Esophagus muscularis mucosa (tissue), 4 donors: ENCODE measurements at places on chromosomes 4 and X. TPM values are rescaled to one million over a fixed set of nuclear protein-coding genes. Genes with fewer than 3 reads are reported as not detected.

- H3K4me3 ChIP-seq, result no peak overlapping the region
- H3K4me1 ChIP-seq, result peaks cover 27% of the 10 kb centered on the region
- no peak overlapping the region for H3K27ac ChIP-seq
- DNase-seq, result no peak
- H3K27me3 ChIP-seq, result no peaks in the 10 kb centered on the region
- H3K36me3 ChIP-seq, result no peaks in the 10 kb centered on the region
These were observed 3.6 kb downstream of the NOCT start for GRCh38 chr4:139018971-139019758.

DNA sequence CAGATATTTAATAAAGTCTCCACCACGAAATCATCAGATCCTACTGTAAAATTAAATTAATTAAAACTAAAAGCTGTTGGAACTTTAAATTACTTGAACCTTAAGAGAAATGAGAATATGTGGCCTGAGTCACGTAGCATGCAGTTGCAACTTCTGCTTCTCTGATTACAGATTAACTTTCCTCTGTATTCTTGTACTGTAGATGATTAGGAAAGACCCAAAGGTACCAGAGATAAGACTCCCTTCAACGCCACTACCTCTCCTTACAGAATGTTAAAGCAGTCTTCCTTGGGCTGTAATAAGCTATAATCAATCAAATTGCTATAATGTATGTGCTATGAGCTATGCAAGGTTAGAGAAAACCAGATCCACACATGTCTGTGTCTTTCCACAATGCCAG, 47.9 kb downstream of the FAM13A start:
- no peaks in the 10 kb centered on the region for H3K36me3 ChIP-seq
- H3K27ac ChIP-seq, result no peak overlapping the region
- DNase-seq, result no peak
- H3K4me3 ChIP-seq, result no peak overlapping the region

GRCh38 chrX:46554942-46555341, 9.7 kb upstream of the ZNF674 start:
- no peak for DNase-seq
- H3K4me1 ChIP-seq, result no peaks in the 10 kb centered on the region
- H3K27ac ChIP-seq, result no peak overlapping the region
- H3K36me3 ChIP-seq, result no peaks in the 10 kb centered on the region

DNA sequence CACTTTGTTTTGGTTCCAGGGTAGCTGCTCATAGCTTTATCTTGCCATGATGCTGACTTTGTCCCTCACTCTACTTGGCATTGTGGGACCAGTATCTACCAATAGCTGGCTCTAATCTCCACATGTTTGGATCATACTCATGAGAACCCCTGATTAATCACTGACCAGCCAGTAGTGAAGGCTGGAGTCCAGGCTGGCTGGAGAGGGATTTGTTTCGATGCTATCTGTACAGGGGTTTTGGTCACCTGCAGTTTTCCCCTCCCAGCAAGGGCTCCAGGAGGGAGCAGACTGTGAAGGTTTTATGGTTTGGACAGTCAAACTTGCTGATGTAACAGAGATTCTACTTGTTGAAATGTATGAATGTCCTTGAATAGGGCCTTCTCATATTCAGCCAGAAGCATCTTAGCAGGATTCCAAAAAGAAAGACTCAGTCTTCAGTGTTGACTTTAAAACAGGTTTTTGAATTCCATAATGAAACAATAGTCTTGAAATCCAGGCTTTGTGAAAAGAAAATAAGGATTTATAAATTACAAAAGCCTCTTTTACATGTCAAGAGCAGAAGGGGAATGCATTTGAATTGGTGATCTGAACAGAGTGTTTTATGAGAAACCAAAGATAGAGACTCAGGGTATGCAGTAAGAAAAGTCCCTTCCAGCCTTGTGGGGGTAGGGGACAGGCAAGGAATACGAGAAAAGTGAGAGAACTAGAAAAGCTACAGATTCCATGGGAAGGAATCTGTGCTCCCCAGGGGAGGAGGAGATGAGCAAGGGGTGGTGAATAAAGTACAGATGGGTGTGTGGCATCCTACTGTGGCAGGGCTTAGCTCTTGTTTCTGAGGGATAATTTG, 103.1 kb upstream of the SHISA3 start:
- no peak for DNase-seq
- H3K27me3 ChIP-seq, result no peaks in the 10 kb centered on the region
- H3K36me3 ChIP-seq, result no peaks in the 10 kb centered on the region
- no peaks in the 10 kb centered on the region for H3K4me1 ChIP-seq

DNA sequence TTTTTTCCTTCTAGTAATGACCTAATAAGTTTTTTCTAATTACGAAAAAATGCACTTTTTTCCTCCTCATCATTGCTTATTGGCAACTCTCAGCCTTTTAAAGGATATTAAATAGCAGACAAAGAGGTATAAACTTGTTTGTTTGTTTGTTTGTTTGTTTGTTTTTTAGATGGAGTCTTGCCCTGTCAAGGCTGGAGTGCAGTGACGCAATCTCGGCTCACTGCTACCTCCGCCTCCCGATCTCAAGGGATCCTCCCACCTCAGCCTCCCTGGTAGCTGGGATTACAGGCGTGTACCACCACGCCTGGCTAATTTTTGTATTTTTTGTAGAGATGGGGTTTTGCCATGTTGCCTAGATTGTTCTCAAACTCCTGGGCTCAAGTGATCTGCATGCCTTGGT, 6.0 kb downstream of the RBM47 start:
- H3K27ac ChIP-seq, result no peak overlapping the region
- DNase-seq, result no peak
- H3K4me3 ChIP-seq, result no peak overlapping the region

Gene GNL3L
- 29.4 TPM for total RNA-seq

Gene CDKN2AIP
- 21.4 TPM for total RNA-seq

Gene NLRP2B
- not detected for total RNA-seq

Gene F8
- total RNA-seq, result 22.9 TPM

GRCh38 chr4:68498413-68499007, 51.2 kb downstream of the TMPRSS11E start:
- no peaks in the 10 kb centered on the region for H3K4me1 ChIP-seq
- DNase-seq, result no peak
- no peaks in the 10 kb centered on the region for H3K27me3 ChIP-seq
- H3K36me3 ChIP-seq, result no peaks in the 10 kb centered on the region
- no peak overlapping the region for H3K4me3 ChIP-seq

GRCh38 chr4:182288534-182288933, 45.3 kb downstream of the TENM3 start:
- no peak overlapping the region for H3K27ac ChIP-seq
- H3K4me3 ChIP-seq, result no peak overlapping the region
- no peaks in the 10 kb centered on the region for H3K36me3 ChIP-seq
- H3K27me3 ChIP-seq, result no peaks in the 10 kb centered on the region

- no peak for DNase-seq
- no peak overlapping the region for H3K4me3 ChIP-seq
- H3K4me1 ChIP-seq, result peaks cover 37% of the 10 kb centered on the region
These were observed 59.6 kb downstream of the NFKB1 start for GRCh38 chr4:102560571-102561341.

Gene EDNRA
- 4.6 TPM for total RNA-seq

GRCh38 chr4:8267077-8267476, 2.5 kb upstream of the HTRA3 start:
- no peaks in the 10 kb centered on the region for H3K27me3 ChIP-seq
- H3K4me3 ChIP-seq, result no peak overlapping the region
- no peaks in the 10 kb centered on the region for H3K36me3 ChIP-seq
- H3K4me1 ChIP-seq, result peaks cover 54% of the 10 kb centered on the region
- DNase-seq, result no peak

GRCh38 chr4:119299741-119300100, 22.2 kb downstream of the FABP2 start:
- H3K4me1 ChIP-seq, result peaks cover 39% of the 10 kb centered on the region
- H3K36me3 ChIP-seq, result peaks cover 6% of the 10 kb centered on the region
- H3K4me3 ChIP-seq, result peak overlapping the region; percentile 70
- H3K27ac ChIP-seq, result peak overlapping the region; percentile 88

DNA sequence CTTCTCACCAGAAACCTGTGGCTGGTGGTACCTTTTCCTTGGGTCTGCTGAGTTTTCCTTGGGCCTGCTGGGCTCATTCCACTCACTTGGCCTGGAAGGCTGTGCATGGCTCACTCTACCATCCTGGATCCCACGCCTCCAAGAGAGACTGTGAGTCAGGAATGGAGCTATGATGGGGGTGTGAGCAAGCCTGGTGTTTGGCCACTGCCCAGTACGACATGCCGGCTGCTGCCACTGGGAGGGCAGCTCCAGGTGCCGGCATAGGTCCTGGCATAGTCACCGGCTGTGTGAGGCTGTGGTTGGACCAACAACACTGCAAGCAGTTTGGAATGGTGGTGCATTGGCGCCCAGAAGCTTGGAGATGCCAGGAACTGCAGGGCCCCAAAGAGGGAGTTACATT, 721.7 kb downstream of the PCDH18 start:
- no peak overlapping the region for H3K4me3 ChIP-seq
- H3K4me1 ChIP-seq, result no peaks in the 10 kb centered on the region
- no peak for DNase-seq

Gene CTAG1A
- not detected for total RNA-seq

DNA sequence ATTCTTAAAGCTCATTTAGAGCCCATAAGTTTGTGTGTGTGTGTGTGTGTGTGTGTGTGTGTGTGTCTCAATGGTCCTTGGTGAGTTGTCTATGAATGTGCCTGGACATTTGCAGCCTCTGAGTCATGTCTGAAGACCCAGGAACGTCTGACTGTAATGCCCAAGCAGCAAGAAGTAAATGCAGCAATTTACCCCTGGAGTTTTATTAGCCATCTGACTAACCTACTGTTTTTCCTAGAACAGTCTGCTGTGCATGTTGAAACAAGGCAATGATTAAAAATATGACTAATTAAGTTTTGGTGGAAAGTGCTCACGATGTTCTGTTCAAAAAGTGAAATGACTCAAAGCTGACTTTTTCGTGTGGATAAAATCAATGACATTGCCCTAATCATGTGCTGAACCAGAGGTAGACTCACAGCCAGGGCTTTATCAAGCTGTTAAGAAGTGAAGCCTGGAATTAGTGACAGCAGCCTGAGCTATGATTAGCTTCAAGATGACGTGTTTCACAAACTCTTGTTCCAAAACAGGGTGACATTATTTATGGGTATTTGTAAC, 201.6 kb downstream of the CPE start:
- no peaks in the 10 kb centered on the region for H3K27me3 ChIP-seq
- DNase-seq, result no peak
- H3K4me3 ChIP-seq, result no peak overlapping the region
- no peaks in the 10 kb centered on the region for H3K4me1 ChIP-seq
- H3K27ac ChIP-seq, result no peak overlapping the region

DNA sequence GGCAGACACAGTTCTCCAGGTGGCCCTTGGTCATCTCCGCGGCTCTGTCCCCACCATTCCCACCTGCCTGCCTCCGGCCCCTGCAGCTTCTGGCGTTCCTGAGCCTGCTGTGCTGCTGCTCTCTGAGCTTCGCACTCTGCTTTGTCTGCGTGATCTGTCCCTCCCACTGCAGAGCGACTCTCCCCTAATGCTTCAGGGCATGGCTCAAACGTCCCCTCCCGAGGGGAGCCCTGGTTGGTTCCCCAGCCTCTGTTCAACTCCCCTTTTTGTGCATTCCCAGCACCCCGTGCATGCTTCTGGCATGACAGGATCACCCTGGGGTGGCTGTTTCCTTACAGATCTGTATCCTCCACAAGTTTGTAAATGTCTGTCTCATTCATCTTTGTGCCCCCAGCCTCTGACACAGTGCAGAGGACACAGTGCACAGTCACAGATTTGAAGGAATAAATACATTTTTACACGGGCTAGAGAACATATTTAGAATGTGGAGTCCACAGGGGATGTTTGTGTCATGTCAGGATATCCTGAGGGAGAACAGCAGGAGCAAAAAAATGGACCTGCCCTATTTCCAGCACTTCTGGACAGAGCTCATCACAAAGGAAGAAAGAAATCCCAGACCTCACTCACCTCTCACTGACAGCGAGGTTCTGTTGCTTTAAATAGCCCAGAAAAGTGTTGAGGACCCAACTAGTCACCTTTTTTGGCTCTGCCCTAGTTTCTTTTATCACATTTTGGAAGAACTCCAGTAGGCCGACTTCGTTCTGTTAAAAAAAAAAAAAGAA, 72.6 kb downstream of the GATB start:
- no peaks in the 10 kb centered on the region for H3K27me3 ChIP-seq
- no peaks in the 10 kb centered on the region for H3K36me3 ChIP-seq
- H3K4me3 ChIP-seq, result no peak overlapping the region
- peak overlapping the region; percentile 73 for H3K27ac ChIP-seq

- H3K36me3 ChIP-seq, result no peaks in the 10 kb centered on the region
- DNase-seq, result no peak
- no peak overlapping the region for H3K27ac ChIP-seq
- H3K4me3 ChIP-seq, result no peak overlapping the region
These were observed 42.9 kb downstream of the ALPK1 start for GRCh38 chr4:112340023-112340422.

GRCh38 chr4:155889031-155889793, 14.3 kb upstream of the TDO2 start:
- no peaks in the 10 kb centered on the region for H3K27me3 ChIP-seq
- no peak for DNase-seq
- H3K27ac ChIP-seq, result no peak overlapping the region
- H3K4me3 ChIP-seq, result no peak overlapping the region
- no peaks in the 10 kb centered on the region for H3K36me3 ChIP-seq
- no peaks in the 10 kb centered on the region for H3K4me1 ChIP-seq

DNA sequence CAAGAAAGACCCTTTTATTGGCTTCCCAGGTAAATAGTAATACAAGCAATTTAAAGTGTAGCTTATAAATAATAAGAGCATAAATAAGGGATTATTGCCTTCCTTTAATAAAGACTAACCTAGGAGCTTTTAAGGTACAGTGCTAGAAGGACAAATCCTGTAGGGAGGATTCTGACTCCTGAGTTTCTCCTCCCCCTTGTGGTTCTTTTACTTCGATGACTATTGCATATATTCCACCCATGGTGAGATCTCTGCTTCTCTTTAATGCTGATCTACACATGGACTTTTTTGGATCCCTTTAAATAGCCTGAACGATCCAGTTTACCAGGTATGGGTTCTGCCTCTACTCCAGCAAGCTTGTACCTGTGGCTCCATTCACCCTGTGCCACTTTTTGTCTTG, 2.5 kb downstream of the GALNT7 start:
- peaks cover 25% of the 10 kb centered on the region for H3K4me1 ChIP-seq
- no peak overlapping the region for H3K27ac ChIP-seq
- no peaks in the 10 kb centered on the region for H3K36me3 ChIP-seq
- no peaks in the 10 kb centered on the region for H3K27me3 ChIP-seq
- DNase-seq, result no peak
- H3K4me3 ChIP-seq, result no peak overlapping the region

Gene NOX1
- not detected for total RNA-seq

GRCh38 chr4:110793890-110794554, 171.1 kb upstream of the PITX2 start:
- H3K4me1 ChIP-seq, result peaks cover 8% of the 10 kb centered on the region
- no peak overlapping the region for H3K27ac ChIP-seq
- H3K4me3 ChIP-seq, result no peak overlapping the region
- DNase-seq, result no peak

- no peak overlapping the region for H3K27ac ChIP-seq
- H3K4me3 ChIP-seq, result no peak overlapping the region
- no peak for DNase-seq
- H3K27me3 ChIP-seq, result no peaks in the 10 kb centered on the region
- no peaks in the 10 kb centered on the region for H3K36me3 ChIP-seq
- no peaks in the 10 kb centered on the region for H3K4me1 ChIP-seq
These were observed 19.9 kb downstream of the AR start for GRCh38 chrX:67563469-67564448.

Gene CFP
- total RNA-seq, result 12.9 TPM

Gene RHOXF2
- not detected for total RNA-seq
